Retina (tissue), 1 donor: ENCODE measurements at places on chromosomes 16 and 17.

DNA sequence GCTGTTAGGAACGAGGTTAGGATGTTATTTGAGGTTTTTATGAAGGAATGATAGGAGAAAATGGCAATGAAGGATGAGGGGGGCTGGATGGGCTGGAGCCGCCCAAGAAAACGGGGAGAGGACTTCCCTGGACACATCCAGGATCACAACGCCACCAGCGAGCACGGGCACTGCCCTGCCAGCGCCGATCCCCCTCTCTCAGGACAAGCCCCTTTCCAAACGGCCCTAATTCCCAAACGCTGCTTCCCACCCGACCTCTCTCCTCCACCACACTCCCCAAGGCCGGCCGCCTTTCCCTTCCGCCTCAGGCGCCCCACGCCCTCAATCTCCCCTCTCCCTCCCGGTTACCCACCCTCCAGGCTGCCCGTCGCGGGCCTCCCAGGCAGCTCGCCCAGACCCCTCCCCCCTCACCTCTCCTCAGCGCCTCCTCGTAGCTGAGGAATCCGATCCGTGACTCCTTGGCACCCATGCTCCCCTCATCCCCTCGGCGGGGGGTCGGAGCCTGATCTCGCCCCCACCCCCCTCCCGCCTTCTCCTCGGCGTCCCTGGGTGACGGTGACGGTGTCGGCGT, 377 bp downstream of the USP32 start:
- DNase-seq = peak; percentile 82

- DNase-seq = no peak
Observed at GRCh38 chr16:70678898-70679670, 6.8 kb downstream of the MTSS2 start.

GRCh38 chr17:81117672-81118198, 47.6 kb upstream of the PVALEF start:
- DNase-seq = no peak

GRCh38 chr17:48584223-48584741, 5.8 kb downstream of the HOXB3 start:
- no peak for DNase-seq

DNA sequence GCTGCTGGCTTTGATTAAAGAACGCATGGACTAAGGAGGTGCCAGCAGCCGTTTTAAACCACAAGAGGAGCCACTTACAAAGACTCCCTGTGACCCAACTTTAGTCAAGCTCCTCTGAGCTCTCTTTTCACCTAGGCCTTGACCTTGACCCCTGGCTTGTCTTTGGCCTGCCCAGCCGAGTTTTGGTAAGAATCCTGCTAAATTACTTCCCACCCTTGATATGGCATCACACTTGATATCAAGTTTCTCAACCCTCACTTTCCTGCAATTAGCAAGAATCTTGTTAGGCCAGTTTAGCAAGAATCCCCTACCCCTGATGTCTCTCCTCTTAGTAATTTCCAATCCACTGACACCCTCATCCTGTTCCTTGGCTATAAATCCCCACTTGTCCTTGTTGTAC, 232.8 kb upstream of the SALL1 start:
- DNase-seq = no peak

- peak; percentile 75 for DNase-seq
Observed at GRCh38 chr17:60036796-60037677, 41.7 kb downstream of the HEATR6 start.

GRCh38 chr17:28763804-28764266, 20.0 kb downstream of the TRAF4 start:
- DNase-seq = peak; percentile 59

GRCh38 chr17:39171933-39172332, 6.0 kb upstream of the ARL5C start:
- DNase-seq = no peak

- no peak for DNase-seq
Observed at GRCh38 chr16:59249011-59249410, 514.9 kb upstream of the GOT2 start.

GRCh38 chr17:2282297-2282873, 21.2 kb downstream of the SMG6 start:
- peak; percentile 52 for DNase-seq

DNA sequence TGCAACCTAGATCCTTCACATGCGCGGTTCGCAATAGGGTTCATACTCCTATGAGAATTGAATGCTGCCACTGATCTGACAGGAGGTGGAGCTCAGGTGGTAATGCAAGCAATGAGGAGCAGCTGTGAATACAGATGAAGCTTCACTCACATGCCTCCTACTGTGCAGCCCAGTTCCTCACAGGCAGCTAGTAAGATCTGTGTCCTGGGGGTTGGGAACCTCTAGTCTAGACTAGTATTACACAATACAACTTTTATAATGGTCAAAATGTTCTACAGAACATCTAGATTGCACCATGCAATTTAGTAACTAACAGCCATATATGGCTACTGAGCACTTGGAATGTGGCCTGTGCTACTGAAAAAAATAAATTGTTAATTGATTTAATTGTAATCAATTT, 26.7 kb downstream of the ABCA5 start:
- DNase-seq = no peak

DNA sequence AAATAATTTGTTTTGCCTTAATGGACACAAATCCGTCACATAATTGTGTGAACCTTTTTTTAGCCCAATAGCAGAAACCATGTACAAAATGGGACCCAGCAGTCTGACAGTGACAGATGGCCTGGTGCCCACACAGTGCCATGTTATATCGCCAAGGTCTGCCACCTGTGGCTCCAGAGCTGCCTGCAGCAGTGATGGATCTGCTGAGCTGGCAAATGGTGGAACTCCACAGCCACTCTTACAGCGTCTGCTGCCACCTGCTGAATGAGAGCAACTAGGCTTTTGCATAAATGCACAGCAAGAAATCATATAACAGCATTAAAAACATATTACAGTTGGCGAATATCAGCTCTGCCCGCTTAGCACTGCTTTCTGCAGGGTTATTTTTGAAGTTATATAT, 59.4 kb downstream of the NUP93 start:
- DNase-seq = no peak

DNA sequence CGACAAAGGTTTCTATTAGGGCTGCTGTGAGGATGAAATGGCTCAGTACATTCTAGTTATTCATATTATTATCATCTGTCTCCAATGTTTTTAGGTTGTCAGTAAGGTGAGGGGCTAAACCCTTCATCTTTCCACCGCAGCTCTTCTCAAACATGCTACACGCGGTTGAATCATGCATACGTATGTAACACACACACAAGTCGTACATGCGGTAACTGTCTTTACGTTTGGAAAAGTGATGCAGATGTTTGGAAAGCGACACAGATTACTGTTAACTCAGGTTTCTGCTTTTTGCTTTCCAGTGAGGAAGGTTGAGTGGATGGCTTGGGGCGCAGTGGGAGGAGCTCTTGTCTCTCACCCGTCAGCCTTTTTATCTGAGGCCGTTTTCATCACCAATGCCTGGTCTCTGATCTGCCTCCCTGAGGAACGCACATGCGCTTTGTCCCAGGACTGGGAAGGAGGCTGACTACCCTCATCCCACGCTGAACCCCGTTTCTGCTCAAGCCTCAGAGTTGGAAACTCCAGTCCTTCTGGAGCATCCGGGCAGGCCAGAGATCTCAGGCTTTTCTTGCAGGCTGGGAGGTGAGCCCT, 3.2 kb upstream of the FOXL1 start:
- DNase-seq = no peak

GRCh38 chr17:80270104-80270503, 9.5 kb downstream of the RNF213 start:
- DNase-seq = no peak

- DNase-seq = no peak
Observed at GRCh38 chr16:78892951-78893733, 707.4 kb downstream of the MAF start.

DNA sequence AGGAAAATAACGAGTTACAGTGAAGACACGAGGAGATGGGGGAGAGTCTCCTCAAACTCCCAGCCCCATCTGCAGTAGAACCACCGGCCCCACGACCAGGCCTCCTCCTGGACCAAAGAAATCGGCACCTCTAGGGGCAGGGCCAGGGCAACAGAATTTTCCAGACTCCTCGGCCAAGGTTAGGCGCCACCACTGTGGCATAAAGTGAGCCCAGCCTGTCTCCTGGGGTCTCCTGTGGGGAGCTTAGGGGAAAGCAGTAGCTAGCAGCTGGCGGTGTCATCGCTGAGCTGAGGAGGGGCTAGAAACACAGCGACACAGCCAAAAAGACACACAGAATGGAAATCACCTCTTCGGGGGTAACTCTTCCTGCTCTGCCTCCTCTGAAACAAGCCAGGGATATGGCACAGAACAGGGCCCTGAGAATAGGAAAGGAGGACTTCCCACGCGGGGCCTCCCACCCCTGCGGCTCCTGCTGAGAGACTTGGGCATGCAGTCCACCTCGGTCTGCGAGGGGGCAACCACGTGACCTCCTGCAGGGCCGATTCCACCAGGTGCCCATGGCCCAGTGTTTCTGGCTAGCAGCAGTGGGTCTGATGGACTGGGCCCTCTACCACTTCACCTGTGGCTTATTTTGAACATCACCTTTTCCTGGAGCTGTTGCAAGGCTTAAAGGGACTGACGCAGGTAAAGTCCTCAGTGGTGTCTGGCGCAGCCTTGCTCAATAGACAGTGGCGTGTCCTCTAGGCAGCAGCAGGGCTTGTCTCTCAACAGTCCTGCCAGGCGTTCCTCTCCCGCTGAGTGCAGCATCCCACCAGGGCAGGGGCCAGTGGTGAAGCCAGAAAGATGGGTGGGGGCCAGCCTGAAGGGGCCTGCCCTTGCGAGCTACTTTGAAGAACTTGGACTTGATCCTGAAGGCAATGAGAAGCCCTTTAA, 6.7 kb upstream of the GINS2 start:
- DNase-seq = no peak

DNA sequence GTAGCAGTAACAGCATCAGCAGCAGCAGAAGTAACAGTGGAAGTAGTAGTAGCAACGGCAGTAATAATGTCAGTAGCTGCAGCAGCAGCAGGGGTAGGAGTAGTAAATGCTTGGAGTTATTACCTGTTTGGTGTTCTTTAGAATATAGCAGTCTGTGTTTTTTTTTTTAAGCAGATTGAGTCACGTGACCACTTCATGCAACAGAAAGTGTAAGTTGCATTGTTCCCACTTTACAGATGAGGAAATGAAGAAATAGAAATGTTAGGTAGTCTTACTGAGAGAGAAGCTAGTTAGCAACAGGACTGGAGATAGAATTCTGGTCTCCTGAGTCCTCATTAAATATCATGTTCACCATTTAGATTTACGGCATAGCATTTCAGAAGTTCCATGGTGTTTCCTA, 358.2 kb downstream of the HAPSTR1 start:
- no peak for DNase-seq

GRCh38 chr17:82402865-82403264, 15.3 kb upstream of the HEXD start:
- DNase-seq = no peak

GRCh38 chr16:84461029-84461412, 43.4 kb downstream of the MEAK7 start:
- no peak for DNase-seq

GRCh38 chr16:82639666-82640336, 13.0 kb downstream of the CDH13 start:
- DNase-seq = peak; percentile 44

- DNase-seq = no peak
Observed at GRCh38 chr16:77784441-77785372, 3.7 kb upstream of the VAT1L start.

- DNase-seq = no peak
Observed at GRCh38 chr16:23232806-23233205, 50.3 kb downstream of the SCNN1G start.

DNA sequence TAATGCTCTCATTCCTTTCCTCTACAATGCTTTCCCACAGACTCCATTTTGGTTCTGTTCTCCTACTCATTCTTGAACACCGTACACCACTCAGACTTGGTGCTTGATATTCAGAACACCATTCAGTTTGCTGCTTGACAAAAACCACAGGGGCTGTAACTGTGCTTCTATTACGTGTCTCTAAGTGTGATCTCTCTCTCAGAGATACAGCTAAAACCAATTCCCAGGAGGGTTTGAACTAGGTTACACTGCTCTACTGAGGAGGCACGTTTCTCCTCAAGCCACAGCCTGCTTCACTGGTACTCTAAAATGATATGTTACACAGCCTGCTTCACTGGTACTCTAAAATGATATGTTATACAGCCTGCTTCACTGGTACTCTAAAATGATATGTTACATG, 175.7 kb downstream of the CEP112 start:
- DNase-seq = no peak

DNA sequence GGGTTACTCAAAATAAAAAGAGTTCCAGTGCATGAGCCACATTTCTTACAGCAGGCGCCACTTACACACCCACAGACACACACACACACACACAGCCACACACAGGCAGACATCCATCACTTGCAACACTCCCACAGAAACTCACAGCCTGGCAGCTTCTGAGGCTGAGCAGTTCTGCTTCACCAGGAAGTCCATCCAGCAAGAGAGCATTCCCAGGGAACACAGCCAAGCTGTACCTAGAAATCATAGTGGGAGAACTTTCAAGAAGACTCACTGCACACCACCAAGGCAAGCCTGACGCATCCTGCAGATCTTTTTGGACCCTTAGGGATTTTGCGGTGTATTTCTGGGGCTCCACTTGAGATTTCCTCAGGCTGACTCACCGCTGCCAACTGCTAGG, 140.9 kb upstream of the WSB1 start:
- no peak for DNase-seq

- no peak for DNase-seq
Observed at GRCh38 chr16:76856112-76856511, 334.9 kb upstream of the MON1B start.

DNA sequence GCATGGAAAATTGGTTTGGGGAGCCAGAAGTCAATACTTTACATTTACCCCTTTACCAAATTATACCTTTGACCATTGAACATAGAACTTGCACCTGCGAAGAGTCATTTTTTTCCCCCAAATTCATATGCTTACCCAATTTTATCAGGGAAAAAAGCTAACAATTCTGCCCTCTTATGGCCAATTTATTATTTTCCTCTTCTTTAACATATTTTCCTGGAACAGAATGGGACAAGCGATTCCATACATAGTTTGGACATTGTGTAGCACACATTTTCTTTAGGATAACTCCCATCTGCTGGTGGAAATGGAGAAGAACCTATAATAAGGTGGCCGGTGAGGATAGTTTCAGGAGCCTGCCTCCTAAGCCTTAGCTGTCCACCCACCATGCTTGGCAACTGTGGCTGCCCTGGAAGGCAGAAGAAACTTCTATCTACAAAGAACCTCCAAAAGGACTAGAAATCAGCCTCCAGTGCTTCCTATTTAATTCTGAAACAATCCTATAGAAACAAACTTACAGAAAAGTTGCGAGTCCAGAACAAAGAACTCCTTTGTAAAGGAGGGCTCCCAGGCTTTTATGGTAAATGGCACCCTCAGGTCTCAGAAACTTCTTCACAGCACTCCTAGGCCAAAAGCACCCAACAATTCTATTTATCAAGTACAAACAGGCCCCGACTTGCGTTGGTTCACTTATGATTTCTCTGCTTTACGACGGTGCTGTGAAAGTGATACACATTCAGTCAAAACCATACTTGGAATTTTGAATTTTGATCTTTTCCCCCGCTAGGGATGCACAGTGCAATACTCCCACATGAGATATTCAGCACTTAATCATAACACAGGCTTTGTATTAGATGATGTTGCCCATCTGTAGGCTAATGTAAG, 64.1 kb upstream of the CACNG4 start:
- DNase-seq = peak; percentile 36
